ENCODE measurements at places on chromosomes 12 and 14. TPM values are rescaled to one million over a fixed set of nuclear protein-coding genes. Genes with fewer than 3 reads are reported as not detected.

The SLC7A7 gene
- total RNA-seq, result 10.0 TPM

The PRH2 gene
- not detected for total RNA-seq

The TAS2R46 gene
- total RNA-seq, result 0.41 TPM

The ASB2 gene
- 7.4 TPM for total RNA-seq

The SLC22A17 gene
- 13.1 TPM for total RNA-seq

The BEST3 gene
- 0.14 TPM for total RNA-seq

The LHX5 gene
- 0.50 TPM for total RNA-seq

The KDM2B gene
- 34.7 TPM for total RNA-seq

The DLGAP5 gene
- total RNA-seq, result 4.4 TPM

The LIMA1 gene
- 96.0 TPM for total RNA-seq

The TAS2R13 gene
- total RNA-seq, result 0.21 TPM

The CLBA1 gene
- 17.1 TPM for total RNA-seq

The VRTN gene
- total RNA-seq, result not detected

The KRT78 gene
- not detected for total RNA-seq

The C12orf60 gene
- total RNA-seq, result 4.9 TPM

The MYO1H gene
- total RNA-seq, result not detected

The ANO2 gene
- 1.5 TPM for total RNA-seq

The SRGAP1 gene
- 28.9 TPM for total RNA-seq

The CPM gene
- 14.6 TPM for total RNA-seq

The ARHGAP9 gene
- total RNA-seq, result 1.1 TPM

The CLEC6A gene
- not detected for total RNA-seq

The CLEC4A gene
- 0.50 TPM for total RNA-seq

The C14orf180 gene
- not detected for total RNA-seq

The PRB2 gene
- total RNA-seq, result not detected

The NXPH4 gene
- total RNA-seq, result 5.9 TPM

The NCOR2 gene
- 113 TPM for total RNA-seq

The C12orf50 gene
- total RNA-seq, result not detected

The LTBP2 gene
- total RNA-seq, result 81.5 TPM
